Suprapubic skin (tissue), 4 donors: ENCODE measurements at places on chromosomes 1 and 21.

DNA sequence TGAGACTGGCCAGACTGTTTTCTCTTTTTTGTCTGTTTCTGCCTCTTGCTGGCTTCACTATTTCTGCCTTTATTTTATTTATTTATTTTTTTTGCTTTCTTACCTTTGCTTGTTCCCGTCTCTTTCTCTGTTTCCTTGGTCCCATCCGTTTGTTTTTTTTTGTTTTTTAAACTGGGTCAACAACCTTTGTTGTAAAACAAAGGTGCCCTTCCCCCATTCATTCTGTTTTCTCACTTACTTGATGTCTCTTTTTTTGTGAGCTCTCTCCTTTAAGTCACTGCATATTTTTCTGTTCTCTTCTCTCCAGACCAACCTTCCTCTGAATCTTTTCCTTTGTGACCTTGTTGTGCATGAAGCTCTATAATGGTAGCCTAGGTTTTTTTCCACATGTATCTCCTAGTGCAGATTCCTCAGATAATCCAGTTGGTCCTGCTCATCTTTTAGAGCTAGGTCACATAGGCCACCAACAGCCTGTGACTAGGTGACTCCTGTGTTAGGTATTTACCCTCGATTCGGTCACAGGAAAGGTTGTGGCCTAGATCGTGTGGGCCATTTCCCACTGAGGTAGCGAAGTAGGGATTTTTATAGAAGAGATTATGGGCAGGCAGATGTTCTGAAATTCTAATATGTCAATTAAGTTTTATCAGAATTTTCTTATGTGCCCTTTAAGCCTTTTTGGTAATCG lies 15.9 kb downstream of the GNAI3 start:
- DNase-seq, result no peak

- DNase-seq, result no peak
Measured at GRCh38 chr1:53270873-53271272, 32.6 kb upstream of the MAGOH start.

DNA sequence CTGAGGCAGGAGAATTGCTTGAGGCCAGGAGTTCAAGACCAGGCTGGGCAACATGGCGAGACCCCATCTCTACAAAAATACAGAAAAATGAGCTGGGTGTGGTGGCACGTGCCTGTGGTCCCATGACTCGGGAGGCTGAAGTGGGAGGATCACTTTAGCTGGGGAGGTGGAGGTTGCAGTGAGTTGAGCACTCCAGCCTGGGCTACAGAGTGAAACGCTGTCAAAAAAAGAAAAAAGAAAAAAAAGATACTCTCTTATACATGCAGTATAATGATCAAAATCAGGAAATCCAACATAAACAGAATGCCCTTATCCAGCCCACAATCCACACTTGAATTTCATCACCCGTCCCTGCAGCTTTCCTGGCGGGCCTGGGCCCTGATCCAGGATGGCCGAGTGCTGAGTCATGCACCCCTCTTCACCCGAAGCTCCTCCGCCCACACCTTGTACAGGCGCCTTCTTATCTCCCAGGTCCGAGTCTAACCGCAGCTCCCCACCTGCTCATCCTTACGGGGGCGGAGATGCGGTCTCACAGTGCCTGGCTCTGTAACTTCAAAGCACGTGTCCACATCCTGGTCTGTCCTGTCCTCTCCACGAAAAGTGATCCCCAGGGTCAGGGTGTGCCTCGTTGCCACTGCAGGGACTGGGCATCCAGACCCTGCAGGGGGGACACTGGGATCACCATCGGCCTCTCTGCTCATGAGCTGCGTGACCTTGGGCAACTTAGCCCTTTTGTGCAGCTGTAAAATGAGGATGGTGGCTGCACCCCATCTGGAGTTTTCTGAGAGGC lies 120.2 kb upstream of the SLC45A1 start:
- no peak for DNase-seq

DNA sequence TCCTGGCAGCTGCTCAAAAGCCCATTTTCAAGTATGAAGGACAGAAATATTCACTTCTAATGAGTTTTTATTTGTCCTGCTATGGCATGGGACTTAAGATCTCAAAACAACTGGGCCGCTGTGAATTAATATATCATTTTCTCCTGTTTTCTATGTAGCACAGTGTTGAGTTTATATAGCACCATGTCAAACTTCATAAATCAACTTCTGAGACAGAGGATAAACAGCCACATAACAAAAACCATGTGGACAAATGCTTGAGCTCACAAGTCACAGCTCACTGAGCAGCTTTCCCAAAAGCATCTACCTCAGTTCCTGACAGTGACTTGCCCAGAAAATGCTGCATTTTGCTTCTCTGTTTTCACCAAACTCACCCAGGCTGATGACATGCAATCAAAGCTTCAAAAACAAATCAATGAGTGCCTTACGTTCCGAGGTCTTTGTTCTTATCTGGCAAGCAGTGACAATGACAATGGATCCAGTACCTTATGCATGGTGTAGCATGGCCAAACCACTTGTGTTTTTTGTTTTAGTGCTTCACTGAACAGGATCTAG lies 722.6 kb downstream of the LRRIQ3 start:
- no peak for DNase-seq

DNA sequence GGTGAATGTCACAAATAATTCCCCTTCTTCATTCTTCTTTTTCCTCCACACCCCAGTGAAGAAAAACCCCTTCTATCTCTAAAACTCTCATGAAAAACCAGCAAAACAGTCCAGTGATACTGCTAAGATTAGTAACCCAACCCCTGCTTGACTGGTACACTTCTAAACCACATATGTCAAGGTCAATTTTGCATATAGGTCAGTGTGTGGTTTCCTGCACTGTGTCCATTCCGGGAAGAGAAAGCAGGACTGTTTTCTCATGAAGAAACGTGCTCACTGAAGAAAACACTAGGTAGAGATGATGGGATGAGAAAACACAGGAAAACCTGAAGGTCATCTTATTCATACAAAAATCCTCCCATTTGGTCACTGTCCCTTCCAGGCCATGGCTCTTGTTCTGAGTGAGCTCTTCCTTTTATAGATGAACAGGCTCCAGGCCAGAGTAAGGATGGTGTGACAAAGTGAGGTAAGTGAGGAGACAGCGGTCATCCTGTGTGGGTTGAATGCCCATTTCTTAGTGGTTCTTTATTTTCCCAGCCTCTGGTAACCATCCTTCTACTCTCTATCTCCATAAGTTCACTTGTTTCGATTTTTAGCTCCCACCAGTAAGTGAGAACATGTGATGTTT lies 122.7 kb downstream of the FASLG start:
- no peak for DNase-seq

DNA sequence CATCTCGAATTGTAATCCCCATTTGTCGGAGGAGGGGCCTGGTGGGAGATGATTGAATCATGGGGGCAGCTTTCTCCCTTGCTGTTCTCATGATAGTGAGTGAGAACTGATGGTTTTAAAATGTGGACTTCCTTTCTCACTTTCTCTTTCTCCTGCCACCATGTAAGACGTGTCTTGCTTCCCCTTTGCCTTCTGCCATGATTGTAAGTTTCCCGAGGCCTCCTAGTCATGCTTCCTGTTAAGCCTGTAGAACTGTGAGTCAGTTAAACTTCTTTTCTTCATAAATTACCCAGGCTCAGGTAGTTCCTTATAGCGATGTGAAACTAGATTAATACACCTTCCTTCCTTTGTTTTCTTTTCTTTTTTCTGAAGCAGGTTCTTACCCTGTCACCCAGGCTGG lies 13.9 kb downstream of the DNAJC6 start:
- no peak for DNase-seq

DNA sequence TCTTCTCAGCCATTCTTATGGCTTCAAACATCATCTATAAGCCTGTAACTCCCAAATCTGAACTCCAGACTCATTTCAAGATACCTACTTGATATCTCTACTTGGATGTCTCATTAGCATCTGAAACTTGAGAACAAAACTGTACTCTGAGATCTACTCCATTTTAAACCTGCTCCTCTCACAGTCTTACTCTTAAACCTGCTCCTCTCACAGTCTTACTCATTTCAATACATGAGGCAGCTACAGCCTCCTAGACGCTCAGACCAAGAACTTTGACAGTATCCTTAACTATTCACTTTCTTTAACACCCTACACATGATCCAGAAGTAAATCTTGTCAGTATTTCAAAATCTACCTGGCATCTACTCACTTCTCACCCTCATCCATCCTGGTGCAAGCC lies 54.3 kb downstream of the NBPF6 start:
- no peak for DNase-seq

DNA sequence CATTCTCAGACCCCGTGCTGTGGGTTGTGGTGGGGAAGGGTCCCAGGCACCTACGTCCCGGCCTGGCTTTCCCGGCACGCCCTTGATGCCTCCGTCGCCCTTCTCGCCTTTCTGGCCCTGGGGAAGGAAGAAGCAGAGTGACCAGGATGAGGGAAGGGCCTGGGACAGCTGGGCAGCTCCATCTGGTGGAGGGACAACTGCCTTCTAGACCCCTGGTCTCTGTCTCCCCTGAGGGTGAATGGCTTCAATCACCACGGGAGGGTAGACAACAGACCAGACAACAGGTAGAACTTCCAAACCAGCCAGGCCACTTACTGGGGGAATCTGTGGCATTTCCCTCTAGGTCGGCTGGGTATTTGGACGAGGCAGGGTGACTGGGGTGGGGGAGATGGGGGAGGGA lies 11.9 kb downstream of the COL16A1 start:
- DNase-seq, result no peak

- DNase-seq, result no peak
Measured at GRCh38 chr1:205335692-205336091, 14.1 kb upstream of the NUAK2 start.

DNA sequence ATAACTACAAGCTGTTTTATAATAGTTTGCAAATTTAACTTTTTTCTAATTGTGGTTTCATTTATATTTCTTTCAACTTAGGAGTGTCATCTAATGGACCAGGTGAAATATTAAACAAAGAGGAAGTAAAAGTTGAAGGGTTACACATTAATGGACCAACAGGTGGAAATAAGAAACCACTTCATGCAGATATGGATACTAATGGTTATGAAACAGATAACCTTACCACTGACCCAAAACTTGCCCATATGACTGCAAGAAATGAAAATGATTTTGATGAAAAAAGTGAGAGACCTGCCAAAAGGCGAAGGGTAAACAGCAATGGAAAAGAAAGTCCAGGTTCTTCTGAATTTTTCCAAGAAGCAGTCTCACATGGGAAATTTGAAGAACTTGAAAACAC lies 59.7 kb downstream of the MIER1 start:
- DNase-seq, result no peak

DNA sequence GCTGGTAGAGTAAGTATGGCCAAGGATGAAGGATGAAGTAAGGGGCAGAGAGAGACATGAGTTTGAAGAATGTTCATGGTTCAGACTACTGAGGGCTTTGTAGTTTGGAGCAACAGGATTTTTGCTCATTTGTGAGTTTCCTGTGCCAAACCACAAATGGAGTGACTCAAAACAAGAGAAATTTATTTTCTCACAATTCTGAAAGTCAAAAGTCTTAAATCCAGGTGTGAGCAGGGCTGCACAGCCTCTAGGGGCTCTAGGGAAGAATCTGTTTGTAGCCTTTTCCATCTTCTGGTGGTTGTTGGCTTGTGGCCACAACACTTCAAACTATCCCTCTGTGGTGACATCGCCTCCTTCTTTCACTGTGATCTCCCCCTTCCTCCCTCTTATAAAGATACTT lies 58.9 kb downstream of the RHOU start:
- no peak for DNase-seq

- DNase-seq, result no peak
Measured at GRCh38 chr21:45642122-45642813, 1.3 kb upstream of the PCBP3 start.

DNA sequence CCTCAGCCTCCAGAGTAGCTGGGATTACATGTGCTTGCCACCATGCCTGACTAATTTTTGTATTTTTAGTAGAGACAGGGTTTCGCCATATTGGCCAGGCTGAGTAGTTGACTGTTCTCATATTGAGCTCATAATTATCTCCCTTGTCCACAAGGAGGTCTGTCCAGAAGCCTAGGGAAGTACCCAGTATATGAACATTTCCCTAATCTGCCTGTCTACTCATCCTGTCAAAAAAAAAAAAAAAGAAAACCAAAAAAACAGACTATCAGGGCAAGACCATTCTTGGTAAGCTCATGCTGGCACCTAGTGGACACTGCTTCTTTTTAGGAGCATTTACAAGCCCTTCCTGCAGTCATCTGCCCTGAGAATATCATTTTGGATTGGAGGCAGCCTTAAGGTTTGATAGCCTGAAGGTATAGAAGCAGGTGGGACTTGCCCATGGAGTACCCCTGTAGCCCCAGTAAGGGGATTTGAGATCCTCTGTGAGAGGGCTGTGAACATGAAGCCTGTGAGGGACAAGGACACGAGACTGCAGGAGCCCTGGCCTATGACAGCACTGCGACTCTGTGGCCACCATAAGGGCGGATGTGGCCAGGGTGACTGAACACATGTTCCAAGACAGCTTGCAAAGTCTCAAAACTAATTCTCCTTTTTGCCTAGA lies 10.8 kb upstream of the DUSP12 start:
- DNase-seq, result no peak

GRCh38 chr21:41634211-41634694 lies 126.3 kb upstream of the TMPRSS2 start:
- DNase-seq, result no peak

DNA sequence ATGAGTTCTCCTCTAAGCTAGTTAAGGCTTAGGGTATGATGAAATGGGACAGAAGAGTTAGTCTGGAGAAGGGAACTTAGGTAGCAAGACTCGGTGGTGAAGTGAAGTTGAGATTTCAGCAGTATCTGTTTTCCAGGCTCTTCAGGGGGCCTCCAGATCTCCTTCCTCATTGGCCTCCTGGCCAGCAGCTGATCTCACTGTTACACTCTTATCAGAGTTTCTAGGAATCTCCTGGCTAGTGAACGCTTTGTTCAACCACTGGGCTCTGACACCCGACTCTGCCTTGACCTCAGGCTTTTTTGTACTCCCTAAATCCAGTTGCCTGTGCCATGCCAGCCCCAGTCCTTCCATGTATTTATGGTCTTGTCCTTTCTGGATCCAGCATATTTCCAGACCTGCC lies 311.0 kb downstream of the ASTN1 start:
- DNase-seq, result no peak

GRCh38 chr1:199691540-199691939 lies 336.0 kb upstream of the NR5A2 start:
- DNase-seq, result no peak
